ENCODE measurements at places on chromosomes 11 and 22.

DNA sequence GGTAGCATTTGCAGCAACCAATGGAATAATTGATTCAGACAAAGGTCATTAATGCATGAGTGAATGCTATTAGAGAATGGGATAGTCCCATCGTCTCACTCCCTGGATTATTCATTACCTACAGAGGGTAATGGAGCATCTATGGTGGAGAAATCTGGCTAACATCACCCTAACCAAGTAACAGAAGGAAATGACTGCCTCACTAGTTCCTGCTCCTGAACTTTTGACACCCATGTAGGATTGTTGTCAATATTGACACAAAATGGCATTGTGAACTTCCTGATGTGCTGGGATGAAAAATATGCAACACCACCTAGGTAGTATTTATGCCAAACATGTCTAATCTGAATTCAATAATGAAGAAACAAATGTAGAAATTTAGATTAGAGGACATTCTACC lies 44.0 kb upstream of the KIRREL3 start:
- DNase-seq: no peak

DNA sequence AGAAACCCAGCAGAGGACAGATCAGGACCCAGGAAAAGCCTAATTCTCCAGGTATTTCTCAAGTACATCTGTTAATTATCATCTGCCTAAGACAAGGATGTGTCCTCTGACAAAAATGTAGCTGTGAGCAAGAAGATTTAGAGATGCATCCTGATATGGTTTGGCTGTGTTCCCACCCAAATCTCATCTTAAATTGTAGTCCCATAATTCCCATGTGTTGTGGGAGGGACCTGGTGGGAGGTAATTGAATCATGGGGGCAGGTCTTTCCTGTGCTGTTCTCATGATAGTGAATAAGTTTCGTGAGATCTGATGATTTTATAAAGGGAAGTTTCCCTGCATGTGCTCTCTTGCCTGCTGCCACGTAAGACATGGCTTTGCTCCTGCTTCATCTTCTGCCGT lies 381.8 kb downstream of the BUD13 start:
- DNase-seq: no peak

DNA sequence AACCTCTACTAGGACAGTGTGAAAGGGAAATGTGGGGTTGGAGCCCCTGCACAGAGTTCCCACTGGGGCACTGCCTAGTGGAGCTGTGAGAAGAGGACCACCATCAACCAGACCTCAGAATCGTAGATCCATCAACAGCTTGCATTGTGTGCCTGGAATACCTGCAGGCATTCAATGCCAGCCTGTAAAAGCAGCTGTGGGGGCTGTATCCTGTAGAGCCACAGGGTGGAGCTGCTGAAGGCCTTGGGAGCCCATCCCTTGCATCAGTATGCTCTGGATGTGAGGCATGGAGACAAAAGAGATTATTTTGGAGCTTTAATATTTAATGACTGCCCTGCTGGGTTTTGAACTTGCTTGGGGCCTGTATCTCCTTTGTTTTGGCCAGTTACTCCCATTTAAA lies 46.3 kb downstream of the PGR start:
- peak; percentile 41 for DNase-seq

- no peak for DNase-seq
These were observed 43.6 kb upstream of the LUZP2 start for GRCh38 chr11:24453129-24453718.

- DNase-seq: no peak
These were observed 1075.9 kb downstream of the BRD1 start for GRCh38 chr22:48751539-48752437.

DNA sequence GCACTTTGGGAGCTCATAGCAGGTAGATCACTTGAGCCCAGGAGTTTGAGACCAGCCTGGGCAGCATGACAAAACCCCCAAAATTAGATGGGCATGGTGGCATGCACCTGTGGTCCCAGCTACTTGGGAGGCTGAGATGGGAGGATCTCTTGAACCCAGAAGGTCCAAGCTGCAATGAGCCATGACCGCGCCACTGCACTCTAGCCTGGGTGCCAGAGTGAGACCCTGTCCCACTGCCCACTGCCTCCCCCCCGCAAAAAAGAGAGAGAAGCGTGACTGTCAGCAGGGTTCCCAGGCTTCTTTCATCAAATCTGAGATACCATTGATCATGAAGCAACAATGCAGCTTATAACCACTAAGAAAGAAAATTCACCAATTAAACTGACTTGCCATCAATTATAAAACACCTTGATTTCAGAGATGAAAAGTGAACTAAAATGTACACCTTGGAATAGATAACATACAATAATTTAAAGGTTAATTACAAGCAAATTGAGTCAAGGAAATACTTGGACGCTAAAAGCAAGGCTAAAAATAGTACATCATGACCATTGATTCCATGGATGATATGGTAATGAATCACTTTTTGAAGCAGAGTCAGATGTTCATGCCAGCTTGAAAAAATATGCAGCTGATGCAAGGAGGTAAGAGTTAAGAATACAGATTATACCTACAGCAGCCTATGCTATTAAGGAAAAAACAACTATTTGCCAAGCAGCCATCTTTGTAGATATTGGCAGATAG lies 90.8 kb upstream of the ALKBH3 start:
- no peak for DNase-seq

DNA sequence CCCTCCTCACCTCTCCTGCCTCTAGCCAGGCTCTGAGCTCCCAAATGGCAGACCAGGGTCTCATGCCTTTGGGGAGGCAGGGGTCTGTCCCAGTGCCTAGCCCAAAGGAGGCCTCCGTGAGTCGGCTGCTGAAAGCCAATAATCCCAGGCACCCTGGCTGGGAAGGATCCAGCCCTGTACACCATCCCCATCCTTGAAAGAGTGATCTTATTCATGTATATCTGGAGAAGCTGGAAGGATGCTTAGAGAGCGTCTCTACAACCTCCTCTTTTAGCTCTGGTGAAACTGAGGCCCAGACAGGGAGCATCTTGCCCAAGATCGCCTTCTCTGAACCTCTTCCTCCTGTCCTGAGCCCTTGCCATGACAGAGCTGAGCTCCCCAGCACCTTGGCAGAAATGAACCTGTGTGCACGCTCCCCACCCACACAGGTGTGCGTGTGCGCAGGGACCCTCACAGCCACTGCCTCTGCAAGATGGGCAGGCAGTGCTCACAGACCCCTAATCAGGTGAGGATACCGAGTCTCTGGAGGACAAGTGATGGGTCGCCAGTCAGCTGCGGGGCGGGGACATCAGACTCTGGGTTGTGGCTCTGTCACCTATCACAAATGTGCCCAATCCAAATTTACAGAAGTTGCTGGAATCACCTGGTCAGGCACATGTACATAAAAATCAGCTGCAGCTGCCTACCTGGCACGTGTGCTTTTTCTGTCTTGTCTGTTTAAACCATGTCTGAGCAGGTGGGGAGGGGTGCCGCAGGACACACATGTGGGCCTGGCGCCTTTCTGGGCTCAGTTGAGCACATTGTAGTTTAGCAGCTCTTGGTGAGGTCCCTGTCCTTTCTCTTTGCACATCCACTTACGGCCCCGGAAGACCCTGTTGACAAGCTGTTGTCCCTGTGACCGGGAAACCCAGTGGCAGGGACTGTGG lies 49.3 kb upstream of the WNT7B start:
- no peak for DNase-seq

DNA sequence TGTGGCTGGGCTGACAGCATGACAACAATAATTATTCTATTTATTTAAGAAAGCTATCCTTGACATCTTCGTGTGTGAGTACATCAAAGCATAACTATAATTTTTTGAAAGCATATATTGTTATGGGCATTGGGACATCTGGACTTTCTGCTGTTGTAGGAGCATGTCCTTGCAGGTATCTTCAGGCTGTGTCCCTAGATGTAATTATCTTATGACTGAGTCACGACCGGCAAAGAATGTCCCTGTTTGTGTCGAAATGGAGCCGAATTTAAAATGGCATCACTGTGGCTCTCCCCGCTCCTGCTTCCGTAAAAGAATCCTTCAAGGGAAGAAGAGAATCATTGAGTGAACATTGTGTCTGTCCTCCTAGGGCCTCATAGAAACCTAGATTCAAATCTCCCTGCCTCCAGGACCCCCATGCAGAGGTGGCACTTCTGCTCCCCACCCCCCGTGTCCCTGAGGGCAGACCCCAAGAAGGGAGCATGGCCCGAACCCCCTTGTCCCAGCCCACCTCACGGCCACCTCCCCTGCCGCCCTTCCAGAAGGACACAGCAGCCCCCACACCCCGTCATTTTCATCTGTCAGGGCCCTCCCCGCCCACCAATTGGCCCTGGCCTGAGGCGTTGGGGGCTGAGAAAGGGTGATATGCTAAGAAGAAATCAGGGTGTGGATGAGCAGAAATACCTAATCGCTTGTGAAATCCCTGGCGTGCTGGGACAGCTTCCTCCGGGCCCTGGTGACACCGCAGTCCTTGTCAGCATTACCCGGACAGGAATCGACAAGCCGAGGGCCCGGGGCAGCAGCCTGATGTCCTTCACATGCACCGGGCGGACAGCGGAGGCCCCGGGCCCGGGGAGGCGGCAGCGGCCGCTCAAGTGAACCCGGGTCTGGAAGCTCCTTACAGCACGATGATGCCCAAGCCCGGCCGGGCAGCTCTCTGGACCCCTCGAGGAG lies 48.6 kb upstream of the SLC22A12 start:
- DNase-seq: no peak

- DNase-seq: no peak
These were observed 42.1 kb downstream of the PACSIN2 start for GRCh38 chr22:42972649-42973535.

- DNase-seq: no peak
These were observed 314.6 kb downstream of the LARGE1 start for GRCh38 chr22:33605666-33606065.

DNA sequence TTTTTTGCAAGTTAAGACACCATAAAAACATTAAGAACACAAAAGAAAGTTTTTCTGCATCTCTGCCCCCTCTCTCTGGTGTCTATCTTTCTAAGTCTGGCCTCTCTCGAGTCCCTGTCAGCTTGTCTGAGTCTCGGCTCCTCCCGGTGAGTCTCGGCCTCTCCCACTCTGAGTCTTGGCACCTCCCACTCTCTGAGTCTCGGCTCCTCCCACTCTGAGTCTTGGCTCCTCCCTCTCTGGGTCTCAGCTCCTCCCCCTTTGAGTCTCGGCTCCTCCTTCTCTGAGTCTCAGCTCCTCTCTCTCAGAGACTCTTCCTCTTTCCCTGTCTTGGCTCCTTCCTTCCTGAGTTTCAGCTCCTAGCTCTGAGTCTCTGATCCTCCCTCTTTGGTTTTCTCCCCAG lies 72.5 kb upstream of the AMPD3 start:
- DNase-seq: peak; percentile 81
